ENCODE measurements at places on chromosomes 2 and 18.

DNA sequence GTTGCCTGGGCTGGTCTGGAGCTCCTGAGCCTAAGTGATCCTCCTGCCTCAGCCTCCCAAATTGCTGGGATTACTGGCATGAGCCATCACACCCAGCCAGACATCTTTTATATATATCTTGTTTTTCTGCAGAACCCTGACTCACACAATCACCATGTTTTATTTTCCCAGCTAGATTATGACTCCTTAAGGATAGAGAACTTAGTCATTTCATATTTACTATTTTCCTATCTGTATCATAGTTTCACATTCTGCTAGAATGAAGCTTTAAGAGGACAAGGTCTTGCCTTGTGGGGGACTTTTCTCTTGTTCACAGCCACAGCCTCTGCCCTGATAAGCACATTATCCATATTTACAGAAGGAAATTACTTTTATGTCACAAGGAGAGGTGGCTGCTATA, 73.9 kb downstream of the LBH start:
- no peak for DNase-seq

DNA sequence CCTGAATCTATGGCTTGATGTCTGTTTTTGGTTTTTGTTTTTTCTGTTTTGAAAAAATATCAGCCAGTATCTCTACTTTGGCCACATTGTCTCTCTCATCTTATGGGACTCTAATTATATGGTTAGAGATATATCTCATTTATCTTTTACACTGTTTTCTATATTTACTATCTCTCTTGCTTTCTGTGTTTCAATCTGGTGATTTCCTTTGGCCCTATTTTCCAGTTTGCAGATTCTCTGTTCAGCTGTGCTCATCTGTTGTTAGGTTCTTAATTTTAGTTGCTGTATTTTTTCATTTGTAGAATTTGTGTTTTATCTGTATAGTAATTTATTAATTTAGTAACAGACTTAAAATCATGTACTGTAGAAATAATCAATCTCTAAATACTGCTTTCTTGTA, 41.3 kb upstream of the ELAC1 start:
- no peak for DNase-seq

DNA sequence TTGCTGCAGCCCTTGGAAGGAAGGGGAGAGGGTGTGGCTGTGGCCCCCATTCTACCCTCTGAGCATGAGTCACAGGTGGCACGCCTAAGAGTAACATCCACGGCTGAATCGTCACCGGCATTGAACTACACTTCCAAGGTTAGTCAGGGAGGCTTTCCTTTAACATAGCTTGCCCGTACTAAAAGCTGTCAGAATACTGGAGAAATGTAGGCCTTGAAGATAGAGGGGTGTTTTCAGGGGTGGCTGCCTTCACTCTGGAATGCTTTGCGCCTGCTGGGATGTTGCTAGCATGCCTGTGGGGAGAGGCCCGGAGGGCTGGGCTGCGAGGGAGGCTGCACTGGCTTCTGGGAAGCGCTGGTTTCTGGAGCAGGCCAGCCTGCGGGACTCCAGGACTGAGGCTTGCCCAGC, 333.7 kb downstream of the AGAP1 start:
- DNase-seq: no peak

- no peak for DNase-seq
Measured at GRCh38 chr18:5476961-5477800, 66.6 kb downstream of the EPB41L3 start.

DNA sequence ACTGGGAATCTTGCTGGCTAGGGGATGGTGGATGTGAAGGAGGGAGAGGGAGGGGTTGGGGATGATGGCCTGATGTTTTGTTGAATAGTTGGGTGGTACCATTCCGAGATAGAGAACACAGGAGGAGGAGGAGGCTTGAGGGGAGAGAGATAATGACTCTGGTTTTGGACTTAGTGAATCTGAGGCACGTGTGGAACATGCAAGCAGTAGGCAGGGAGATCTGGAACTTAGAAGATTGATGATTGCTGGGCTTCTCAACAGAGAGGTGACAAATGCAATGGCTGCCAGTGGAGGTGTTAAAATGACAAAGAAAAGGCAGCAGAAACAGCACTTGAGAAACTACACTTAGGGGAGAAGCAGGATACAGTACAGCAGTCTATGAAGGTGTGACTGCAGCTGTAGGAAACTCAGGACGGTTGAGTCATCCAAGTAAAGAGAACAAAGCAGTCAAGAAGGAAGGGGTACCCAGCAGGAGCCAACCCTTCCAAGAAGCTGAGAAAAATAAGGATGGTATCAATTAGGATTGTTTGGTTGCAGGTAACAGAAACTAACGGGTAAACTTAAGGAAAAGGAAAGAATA, 221.4 kb upstream of the FBXO11 start:
- DNase-seq: no peak

GRCh38 chr2:27569398-27569797, 13.4 kb upstream of the ZNF512 start:
- DNase-seq: no peak

GRCh38 chr2:24365051-24365450, 4.7 kb upstream of the ITSN2 start:
- no peak for DNase-seq

DNA sequence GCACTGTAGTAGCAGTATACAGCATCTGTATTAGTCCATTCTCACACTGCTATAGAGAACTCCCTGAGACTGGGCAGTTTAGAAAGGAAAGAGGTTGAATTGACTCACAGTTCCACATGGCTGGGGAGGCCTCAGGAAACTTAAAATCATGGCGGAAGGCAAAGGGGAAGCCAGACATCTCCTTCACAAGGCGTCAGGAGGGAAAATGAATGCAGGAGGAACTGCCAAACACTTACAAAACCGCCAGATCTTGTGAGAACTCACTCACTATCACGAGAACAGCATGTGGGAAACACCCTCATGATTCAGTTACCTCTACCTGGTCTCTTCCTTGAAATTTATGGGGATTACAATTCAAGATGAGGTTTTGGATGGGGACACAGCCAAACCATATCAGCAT, 25.4 kb downstream of the MAP4K4 start:
- DNase-seq: no peak

GRCh38 chr2:30636311-30636710, 170.9 kb downstream of the CAPN13 start:
- DNase-seq: no peak

DNA sequence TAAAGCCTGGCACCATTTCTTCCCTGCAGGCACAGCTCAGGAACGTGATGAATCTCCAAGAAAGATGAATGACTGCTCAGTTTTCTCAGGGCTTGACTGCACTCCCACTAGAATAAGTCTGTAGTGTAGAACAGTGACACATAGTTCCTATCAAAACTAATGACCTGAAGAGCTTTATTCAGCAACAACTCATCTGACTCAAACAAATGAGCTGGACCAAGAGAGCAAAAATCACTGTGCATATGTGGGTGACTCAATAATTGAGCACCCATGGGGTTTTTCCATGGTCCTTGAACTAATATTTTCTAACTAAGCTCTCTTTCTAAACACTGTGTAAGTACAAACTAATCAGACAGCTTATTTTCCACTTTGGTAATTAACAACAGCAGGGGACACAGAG, 61.1 kb upstream of the XDH start:
- no peak for DNase-seq

- no peak for DNase-seq
Measured at GRCh38 chr2:36059691-36060090, 295.9 kb upstream of the CRIM1 start.

DNA sequence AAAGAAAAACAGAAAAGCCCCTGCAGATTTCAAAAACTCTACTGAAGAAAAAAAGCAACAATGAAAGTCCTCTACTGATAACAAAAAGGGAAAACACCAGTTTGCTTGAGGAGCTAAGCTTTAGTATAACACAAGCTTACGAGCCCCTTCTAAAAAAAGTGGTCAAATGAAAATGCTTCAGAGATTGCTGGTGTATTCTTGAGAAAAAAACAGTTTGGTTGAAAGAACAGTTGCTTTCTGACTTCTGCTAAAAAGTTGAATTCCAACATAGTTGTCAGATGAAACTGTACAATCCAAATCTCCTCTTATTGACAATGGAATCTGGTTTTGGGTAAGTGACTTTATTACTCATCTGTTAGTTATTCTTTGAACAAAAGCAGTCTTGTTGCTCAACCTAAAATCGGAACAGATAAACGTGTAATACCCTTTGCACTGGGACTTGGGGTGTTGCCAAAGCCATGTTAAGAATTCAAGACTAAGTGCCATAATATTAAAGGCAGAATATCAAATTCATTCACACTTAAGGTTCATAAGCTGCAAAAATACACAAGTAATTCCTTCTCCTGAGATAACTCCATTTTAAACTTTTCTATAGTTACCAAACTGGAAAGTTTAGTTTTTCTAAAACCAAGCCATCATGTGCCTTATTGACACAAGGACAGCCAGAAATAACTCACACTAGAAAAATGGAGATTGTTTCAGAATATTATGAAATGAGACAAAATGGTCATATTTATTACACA, 45.3 kb upstream of the SPAG16 start:
- DNase-seq: no peak

DNA sequence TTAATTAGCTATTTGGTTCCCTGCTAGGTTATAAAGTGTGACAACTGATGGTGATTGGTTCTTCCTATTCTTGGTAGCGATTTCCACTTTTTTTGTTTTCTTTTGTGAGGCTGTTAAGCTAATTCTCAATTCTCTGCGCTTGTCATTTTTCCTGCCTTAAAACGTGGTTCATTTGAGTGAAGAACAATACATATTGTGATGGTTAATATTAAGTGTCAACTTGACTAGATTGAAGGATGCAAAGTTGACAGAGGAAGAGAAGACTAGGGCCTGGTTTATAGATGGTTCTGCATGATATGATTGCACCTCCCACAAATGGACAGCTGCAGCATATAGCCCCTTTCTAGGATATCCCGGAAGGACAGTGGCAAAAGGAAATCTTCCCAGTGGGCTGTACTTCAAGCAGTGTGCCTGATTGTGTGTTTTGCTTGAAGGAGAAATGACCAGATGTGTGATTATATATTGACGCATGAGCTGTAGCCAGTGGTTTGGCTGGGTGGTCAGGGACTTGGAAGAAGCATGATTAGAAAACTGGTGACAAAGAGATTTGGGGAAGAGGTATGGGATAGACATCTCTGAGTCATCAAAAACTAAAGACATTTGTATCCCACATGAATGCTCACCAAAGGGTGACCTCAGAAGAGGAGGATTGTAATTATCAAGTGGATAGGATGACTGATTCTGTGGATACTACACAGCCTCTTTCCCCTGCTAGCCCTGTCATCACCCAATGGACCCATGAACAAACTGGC, 39.4 kb upstream of the ZNF804A start:
- DNase-seq: no peak

GRCh38 chr2:105925390-105925789, 180.7 kb downstream of the NCK2 start:
- no peak for DNase-seq

GRCh38 chr18:63368611-63369010, 1.6 kb upstream of the KDSR start:
- no peak for DNase-seq

DNA sequence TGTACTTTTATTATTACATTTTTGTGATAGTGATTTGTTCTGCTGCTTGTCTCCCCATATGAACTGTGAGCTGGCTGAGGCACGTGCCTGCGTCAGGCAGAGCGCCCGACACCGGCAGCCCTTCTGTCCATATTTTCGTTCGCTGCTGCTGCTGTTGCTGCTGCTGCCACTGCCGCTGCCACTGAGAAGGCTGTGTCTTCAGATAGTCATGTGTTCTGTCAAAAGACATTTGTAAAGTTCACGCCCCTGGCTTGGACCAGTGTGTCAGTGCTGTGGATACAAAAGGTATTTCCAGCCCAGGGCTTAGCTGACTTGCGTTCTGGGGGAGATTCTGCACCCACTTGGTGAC, 47.0 kb downstream of the TWIST2 start:
- DNase-seq: no peak

GRCh38 chr2:173649527-173650219, 295.0 kb downstream of the CDCA7 start:
- DNase-seq: no peak

GRCh38 chr2:62362561-62362960, 143.4 kb downstream of the TMEM17 start:
- DNase-seq: no peak

DNA sequence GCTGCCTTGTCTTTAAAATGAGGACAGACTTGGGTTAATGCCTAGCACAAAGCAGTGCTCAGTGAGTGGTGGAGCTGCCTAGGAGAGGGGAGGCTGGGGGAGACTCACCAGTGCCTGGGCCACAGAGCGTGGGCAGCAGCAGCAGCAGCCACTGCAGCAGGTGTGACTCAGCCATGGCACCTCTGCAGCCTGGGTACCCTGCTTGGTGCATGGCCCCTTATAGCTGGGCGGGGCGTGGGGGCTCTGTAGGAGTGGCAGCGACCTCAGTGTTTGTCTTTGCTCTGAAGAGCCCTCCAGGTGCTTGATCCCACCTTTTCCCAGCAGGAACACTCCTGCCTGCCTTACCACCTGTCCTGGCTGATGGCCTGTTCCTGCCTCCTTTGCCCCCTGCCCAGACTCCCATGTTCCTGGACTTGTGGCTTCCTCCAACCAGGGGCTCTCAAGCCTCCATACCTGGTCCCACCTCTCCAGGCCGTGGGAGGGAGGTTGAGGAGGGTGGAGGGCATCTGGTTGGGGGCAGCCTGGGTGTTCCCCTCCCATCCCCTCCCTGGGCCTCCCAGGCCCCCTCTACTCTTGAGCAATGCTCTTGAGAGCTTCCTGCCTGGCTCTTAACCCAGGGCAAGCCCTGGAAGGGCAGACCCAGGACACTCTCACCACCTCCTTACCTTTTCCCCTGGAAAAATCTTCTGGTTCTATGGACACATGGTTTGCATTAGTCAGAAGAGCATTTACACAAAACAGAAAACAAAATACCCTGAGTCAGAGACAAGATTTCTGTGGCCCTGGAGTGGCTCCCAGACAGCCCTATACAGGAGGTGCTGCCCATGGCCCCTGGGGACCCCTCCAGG, at the start of gene SFTPB:
Gene SFTPB, minus strand, starts transcription at position 191 of the 848 bp plus-strand sequence. Its CDS starts 16 bp downstream, at position 175.
- no peak for DNase-seq

GRCh38 chr2:143000599-143000998, 123.1 kb downstream of the KYNU start:
- DNase-seq: no peak

- no peak for DNase-seq
Measured at GRCh38 chr2:60221098-60221497, 332.4 kb downstream of the BCL11A start.

DNA sequence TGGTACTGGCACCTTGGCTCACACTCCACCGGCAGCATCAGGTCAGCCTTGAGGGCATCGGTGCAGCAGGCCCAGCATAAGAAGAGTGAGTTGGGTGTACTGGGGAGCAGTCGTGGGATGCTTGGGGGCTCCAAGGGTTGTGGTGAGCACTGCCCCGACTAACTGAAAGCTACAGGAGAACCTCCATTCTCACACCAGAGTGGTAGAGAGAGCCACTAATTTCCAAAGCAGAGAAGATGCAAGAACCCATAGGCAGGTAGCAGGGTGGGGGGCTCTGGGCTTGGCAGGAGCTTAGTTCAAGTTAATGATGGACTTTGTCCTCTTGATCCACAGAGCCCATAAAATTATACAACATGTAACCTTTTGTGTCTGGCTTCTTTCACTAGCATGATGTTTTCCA, 148.0 kb upstream of the SMAD2 start:
- DNase-seq: no peak

GRCh38 chr2:226063704-226064440, 664.4 kb downstream of the NYAP2 start:
- DNase-seq: no peak

All from activated CD8-positive, alpha-beta memory T cell treated with anti-CD3 and anti-CD28 coated beads for 4 hours (primary cell).